A549 treated with AZD2906 at 1 μM for 4 hours (cell line): ENCODE measurements at places on chromosomes 5 and 9. TPM values are rescaled to one million over a fixed set of nuclear protein-coding genes. Genes with fewer than 3 reads are reported as not detected.

NR2F1-AS1 gene
- 2.6 to 4.3 TPM (median 3.0 TPM) in 5 replicates for total RNA-seq

PSMD5 gene
- total RNA-seq, result 26.2 to 38.5 TPM (median 26.4 TPM) in 5 replicates

PRRX2 gene
- total RNA-seq, result 5.3 to 12.3 TPM (median 10.4 TPM) in 5 replicates

SLC36A3 gene
- not detected in 5 replicates for total RNA-seq

SOX30 gene
- total RNA-seq, result 0.03 TPM in 1 of 5 replicates, not detected in the others

SH3RF2 gene
- total RNA-seq, result 2.2 to 3.0 TPM (median 2.4 TPM) in 5 replicates

MEIKIN gene
- total RNA-seq, result not detected in 5 replicates

DMRTA1 gene
- total RNA-seq, result 0.52 to 0.70 TPM (median 0.65 TPM) in 5 replicates

GABRA6 gene
- not detected in 5 replicates for total RNA-seq

SPINK1 gene
- total RNA-seq, result 0.68 to 1.9 TPM (median 1.1 TPM) in 5 replicates
